ENCODE measurements at places on chromosomes 6 and 20.

GRCh38 chr6:13302291-13302690 is 26.0 kb downstream of the TBC1D7 start:
- no peak for DNase-seq

- DNase-seq: peak; percentile 91
Measured at GRCh38 chr6:39228992-39229767, at the start of gene KCNK5. Gene KCNK5 (minus strand): TSS chr6:39229475. CDS start chr6:39229111, 364 bp downstream.

GRCh38 chr6:620166-620565 is 36.7 kb downstream of the HUS1B start:
- no peak for DNase-seq

DNA sequence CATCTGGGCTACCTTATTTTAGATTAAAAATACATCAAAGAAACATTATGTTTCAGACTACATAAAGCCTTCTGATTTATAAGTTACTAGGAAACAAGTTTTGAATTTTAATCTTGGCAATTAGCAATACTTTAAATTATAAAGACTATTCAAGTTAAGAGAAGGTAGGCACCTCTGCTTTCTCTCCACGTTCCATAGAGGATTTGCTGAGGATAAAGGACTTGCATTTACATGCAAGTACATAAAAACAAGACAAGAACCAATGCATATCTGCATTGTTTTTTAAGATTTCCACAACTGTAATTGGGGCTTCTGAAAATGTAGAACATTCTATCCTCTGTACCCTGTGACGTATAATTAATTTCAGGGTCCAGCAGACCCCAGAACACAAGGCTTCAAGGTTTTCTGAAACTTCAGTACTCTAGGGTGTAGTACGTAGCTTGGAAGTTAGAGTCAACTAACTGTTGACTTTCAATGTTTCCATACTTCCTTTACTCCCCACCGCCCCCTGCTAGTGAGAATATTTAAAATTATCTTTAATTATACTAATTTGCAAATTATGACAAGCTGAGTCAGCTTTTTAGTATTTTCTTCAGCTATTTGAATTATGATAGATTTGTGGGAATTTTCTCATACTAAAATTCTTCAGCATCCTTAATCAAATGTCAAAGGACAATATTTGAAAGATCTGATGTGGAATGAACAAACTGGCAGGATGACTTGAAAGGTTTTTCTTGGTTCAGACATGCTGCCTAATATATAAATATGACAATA is 82.8 kb downstream of the PKIB start:
- no peak for DNase-seq

GRCh38 chr20:420721-421574 is 12.8 kb downstream of the RBCK1 start:
- peak; percentile 46 for DNase-seq

DNA sequence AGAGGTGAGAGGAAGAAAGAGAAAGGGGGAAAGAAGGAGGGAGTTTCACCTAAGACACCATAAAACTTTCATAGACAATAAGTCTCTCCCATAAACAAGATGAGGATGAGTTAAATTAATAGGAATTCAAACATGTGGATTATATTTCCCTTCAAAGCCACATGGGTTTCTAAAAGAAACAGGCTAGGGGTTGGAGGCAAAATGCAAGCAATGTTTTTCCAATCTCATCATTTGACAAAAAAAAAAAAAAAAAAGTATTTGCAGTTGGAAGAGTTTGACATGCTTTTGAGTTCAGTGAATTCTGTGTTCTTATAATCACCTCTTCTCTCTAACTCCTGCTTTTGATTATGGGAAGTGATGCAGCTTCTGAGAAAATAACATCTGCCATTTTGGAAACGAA is 286.5 kb upstream of the PRND start:
- no peak for DNase-seq

DNA sequence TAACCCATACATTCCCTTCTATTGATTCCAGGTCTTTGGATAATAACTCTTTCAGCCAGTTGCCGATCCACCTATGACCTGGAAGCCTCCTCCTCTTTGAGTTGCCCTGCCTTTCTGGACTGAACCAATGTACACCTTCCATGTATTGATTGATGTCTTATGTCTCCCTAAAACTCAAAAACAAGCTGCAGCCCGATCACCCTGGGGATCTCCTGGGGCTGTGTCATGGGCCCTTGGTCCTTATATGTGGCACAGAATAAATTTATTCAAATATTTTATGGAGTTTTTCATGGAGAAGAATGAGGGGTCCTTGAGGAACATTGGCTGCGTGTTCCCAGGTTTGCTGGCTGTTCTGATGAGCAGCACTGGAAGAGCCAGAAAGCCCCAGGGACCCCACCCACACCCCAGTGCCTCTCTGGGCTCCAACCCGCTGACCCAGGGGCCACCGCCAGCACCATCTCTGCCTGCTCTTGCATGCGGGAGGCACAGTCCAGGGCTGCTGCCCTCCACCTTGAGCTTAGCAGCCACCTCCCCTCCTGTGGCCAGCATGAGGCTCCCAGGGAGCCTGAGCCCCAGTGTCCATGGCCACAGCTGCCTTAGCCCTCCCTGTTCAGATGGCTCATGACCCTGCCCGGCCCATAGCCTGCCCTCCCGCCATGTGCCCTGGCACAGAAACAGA is 36.5 kb upstream of the CST7 start:
- no peak for DNase-seq

DNA sequence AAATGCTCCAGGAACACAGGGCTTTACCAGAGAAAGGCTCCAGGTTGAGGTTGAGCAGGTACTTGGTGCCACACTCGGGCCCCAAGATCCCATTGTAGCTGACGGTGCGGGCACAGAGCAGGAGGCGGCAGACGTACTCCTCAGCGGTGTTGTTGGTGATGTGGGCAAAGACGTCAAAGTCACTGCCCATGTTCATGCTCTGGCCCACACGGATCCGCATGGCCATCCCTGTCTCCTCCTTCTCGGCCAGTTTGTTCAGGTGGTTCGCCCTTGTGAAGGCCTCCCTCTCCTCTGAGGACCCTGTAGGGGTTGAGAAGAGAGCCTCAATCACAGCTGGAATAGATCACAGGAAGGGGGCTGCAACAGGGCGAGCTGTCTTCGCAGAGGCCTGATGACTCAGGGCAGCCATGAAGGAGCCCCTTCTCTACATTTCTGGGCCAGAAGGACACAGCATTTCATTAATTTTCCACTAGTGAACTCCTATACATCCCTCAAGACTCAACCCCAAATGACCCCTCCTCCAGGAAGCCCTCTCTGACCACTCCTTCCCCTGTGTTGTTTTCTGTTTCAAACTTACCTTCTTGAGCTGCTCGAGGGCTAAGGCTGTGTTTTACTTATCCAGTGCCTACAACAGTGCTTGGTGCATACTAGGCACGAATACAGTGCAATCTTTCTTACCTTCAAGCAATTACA is 26.8 kb downstream of the TGM2 start:
- no peak for DNase-seq

- DNase-seq: peak; percentile 25
Measured at GRCh38 chr6:29696147-29697125, 15.5 kb upstream of the ZFP57 start.

- no peak for DNase-seq
Measured at GRCh38 chr6:53692172-53692571, 26.6 kb upstream of the KLHL31 start.

DNA sequence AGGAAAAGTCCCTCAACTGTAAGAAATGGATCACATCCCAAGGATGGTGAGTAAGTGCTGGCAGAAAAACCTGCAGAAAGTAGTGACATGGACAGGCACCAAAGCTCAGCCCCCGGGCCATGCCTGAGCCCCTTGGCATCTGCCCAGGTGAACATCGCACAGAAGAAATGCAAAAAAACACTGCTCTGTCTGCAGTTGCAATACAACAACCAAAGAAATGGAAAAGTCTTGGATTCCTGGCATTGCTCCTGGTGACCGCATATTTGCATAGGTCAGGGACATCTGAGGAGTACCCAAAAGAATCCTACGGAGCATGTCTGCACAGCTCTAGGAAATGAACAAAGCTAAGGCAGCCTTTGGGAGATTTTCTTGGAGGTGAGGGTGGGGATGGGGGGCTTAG is 63.1 kb upstream of the PTPRT start:
- no peak for DNase-seq

GRCh38 chr20:16395366-16395765 is 177.9 kb downstream of the KIF16B start:
- no peak for DNase-seq

DNA sequence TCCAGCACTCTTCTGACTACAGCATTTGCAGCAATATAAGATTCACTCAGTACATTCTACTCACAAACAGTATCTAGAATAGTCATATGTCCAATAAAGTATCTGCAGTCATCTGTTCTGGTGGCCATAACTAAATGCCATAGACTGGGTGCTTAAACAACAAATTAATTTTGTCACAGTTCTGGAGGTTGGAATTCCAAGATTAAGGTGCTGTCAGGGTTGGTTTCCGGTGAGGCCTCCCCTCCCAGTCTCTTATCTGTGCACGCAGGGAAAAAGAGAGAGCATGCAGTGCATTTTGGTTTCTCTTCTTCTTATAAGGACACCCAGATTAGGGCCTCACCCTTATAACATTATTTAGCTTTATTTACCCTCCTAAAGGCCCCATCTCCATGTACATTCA is 21.3 kb upstream of the NUS1 start:
- no peak for DNase-seq

- DNase-seq: peak; percentile 30
Measured at GRCh38 chr20:10217721-10218410, 764 bp upstream of the SNAP25 start.

GRCh38 chr6:163839296-163839695 is 424.8 kb downstream of the QKI start:
- DNase-seq: no peak

GRCh38 chr6:27669295-27669623 is 196.4 kb upstream of the ZNF184 start:
- DNase-seq: no peak

DNA sequence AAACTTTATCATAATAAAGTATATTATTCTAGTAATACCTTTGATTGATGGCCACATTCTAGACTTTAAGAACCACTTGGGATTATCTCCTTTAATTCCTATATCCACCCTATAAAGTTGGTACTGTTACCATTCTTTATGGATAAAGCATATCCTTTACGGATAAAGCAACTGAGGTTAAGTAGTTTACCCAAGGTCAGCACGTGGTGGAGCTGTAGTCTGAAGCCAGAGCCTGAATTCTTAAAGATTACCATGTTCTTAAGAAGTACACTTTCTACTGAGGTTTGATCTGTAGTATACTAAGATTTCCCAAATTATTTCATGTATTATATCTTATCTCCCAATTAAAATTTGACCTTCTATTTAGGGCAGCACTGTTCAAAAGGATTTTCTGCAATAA is 3.0 kb upstream of the NCOA7 start:
- DNase-seq: no peak

DNA sequence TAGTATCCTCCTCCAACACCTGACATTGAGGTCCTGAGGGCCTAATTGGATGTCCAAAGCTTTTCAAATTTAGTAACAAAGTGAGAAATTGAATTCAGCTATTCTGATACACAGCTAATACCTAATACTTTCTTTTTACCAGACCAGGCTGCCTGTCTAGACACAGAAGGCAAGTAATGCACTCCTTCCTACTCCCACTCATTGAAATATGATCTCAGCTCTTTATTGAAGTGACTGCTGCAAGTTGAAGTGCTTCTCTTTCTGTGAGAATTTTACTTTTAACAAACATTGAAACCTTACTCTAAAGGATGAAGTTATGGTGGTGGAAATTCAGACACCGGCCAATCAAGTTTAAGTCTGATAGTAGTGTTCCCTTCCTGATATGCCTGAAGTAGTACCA is 90.8 kb upstream of the OGFRL1 start:
- no peak for DNase-seq

- no peak for DNase-seq
Measured at GRCh38 chr20:49989234-49990065, 6.7 kb downstream of the SNAI1 start.

GRCh38 chr6:170575250-170575649 is 9.2 kb downstream of the PDCD2 start:
- no peak for DNase-seq

- no peak for DNase-seq
Measured at GRCh38 chr20:63409834-63410435, 48.8 kb upstream of the CHRNA4 start.

DNA sequence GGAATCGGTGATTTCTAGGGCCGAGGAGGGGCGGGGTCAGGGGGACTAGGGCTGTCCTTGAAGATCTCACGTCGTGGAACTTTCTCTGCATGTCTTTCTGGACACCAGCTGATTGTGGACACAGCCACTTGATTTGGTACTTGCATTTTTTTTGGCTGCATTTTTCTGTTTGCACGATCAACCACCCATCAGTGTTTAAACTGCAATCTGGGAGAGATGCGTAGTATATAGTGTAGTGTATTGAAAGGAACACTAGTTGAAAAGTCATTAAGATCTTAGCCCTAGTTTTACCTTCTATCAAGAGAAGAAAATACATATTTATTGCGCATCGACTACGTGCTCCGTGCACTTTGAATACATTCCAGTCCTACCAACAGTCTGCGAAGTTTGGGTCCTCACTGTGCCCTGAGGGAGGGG is 657 bp downstream of the NT5DC1 start:
- DNase-seq: peak; percentile 88

DNA sequence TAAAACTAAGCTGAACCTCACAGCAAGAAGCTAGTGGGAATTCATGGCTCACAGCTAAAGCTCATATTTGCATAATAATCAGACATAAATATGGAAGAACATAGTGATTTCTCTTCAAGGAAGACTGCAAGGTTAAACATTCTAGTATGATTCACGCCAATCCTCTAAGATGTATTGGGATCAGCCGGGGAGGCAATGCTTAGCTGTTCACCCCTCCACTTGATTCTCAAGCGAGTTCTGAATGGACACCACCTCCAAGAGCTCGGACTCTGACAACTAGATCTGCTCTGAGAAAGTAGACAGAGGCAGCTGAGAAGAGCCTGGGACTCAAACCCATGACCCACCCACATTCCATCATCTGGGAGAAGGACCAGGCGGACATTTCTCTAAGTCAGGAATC is 118.4 kb upstream of the EDN1 start:
- no peak for DNase-seq

- no peak for DNase-seq
Measured at GRCh38 chr6:3782876-3783832, 31.6 kb upstream of the PXDC1 start.

- no peak for DNase-seq
Measured at GRCh38 chr6:10084111-10084986, 330.5 kb downstream of the TFAP2A start.

DNA sequence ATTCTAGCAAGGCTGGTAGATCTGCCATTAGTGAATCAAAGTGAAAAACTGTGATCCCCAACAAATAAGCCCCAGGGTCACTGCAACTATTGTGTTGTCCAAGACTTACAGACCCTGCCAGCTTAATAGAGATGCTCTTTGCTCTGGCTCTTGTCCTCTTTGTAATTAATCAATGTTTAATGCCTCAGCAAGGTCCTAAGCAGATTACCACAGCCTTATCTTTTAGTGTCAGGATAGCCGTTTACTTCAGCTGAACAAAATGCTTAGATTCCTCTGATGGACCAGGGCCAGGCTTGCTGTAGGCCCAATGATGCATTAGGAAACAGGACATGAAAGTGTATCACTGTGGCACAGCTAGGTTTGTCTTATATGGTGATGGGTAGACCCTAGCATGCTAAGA is 353.3 kb downstream of the HACE1 start:
- DNase-seq: no peak

All from stimulated activated CD4-positive, alpha-beta T cell treated with anti-CD3 and anti-CD28 coated beads, Interleukin-15, amount 100 ng/mL, for 24 hours (primary cell).